H1 (cell line): ENCODE measurements at places on chromosomes 5 and 9. TPM values are rescaled to one million over a fixed set of nuclear protein-coding genes. Genes with fewer than 3 reads are reported as not detected.
A peak's percentile ranks its signal among the peaks of the same experiment; 100 is the strongest.

GRCh38 chr5:179799644-179799973, 5.8 kb downstream of the LTC4S start:
- peaks cover 31% of the 10 kb centered on the region for H3K36me3 ChIP-seq
- H3K4me3 ChIP-seq = no peak overlapping the region
- H3K27me3 ChIP-seq = no peaks in the 10 kb centered on the region
- H3K27ac ChIP-seq = no peak overlapping the region

DNA sequence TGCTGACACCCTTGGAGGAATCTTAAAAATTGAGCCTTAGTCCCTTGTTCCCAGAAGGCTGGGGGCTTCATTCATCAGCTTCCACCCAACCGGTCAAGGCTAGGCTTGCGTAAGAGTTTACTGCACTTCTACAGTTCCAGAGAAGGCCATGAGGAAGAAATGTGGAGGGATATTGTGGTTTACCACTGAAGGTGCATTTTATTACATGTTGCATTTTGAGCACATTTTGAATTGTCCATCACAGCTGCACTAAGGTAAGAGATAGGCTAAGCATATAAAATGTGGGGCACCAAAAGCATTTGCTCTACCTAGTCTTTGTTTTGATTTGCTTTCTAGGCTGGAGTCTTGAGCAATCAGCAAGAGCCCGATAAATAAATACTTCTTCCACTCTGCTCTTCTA, 167.1 kb upstream of the PAPPA start:
- H3K4me1 ChIP-seq = no peaks in the 10 kb centered on the region
- no peaks in the 10 kb centered on the region for H3K27me3 ChIP-seq
- no peak for DNase-seq
- H3K27ac ChIP-seq = no peak overlapping the region
- H3K4me3 ChIP-seq = no peak overlapping the region

GRCh38 chr5:145920542-145921210, 15.7 kb upstream of the SH3RF2 start:
- H3K4me1 ChIP-seq = peaks cover 4% of the 10 kb centered on the region; the same call in 1 of the 2 replicates
- H3K36me3 ChIP-seq = no peaks in the 10 kb centered on the region
- DNase-seq = no peak
- no peak overlapping the region for H3K27ac ChIP-seq

- no peak for DNase-seq
- peaks cover 26% of the 10 kb centered on the region; the same call in 1 of the 2 replicates for H3K36me3 ChIP-seq
- peak overlapping the region; percentile 79 for H3K27ac ChIP-seq
- no peak overlapping the region for H3K4me3 ChIP-seq
Measured at GRCh38 chr5:178123966-178124925, 6.6 kb upstream of the RMND5B start.

- no peaks in the 10 kb centered on the region for H3K36me3 ChIP-seq
- DNase-seq = peak; percentile 66
- H3K4me3 ChIP-seq = no peak overlapping the region
- H3K27me3 ChIP-seq = no peaks in the 10 kb centered on the region
Measured at GRCh38 chr9:84862810-84863287, 193.3 kb downstream of the NTRK2 start.

DNA sequence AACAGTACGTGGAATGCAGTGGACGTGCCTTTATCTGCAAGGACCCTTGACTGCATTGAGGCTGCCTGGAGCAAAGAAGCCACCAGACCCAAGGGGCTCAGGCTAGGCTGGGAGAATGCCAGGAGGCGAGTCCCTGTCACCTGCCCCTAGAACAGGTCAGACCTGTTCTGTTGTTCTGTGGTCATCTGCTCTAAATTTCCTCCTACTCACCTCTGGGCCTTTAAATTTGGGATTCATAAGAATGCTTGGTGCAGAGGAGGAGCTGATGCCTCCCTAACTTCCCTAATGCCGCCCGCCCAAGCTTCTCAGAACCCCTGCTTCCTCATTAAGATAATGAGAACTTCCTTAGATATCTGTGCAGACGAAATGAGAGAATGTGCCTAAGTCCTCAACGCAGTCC, 32.0 kb downstream of the DAPK1 start:
- no peaks in the 10 kb centered on the region for H3K36me3 ChIP-seq
- no peak for DNase-seq
- no peaks in the 10 kb centered on the region for H3K27me3 ChIP-seq
- H3K4me3 ChIP-seq = no peak overlapping the region
- H3K27ac ChIP-seq = no peak overlapping the region
- H3K4me1 ChIP-seq = peaks cover 8% of the 10 kb centered on the region; the same call in 1 of the 2 replicates

DNA sequence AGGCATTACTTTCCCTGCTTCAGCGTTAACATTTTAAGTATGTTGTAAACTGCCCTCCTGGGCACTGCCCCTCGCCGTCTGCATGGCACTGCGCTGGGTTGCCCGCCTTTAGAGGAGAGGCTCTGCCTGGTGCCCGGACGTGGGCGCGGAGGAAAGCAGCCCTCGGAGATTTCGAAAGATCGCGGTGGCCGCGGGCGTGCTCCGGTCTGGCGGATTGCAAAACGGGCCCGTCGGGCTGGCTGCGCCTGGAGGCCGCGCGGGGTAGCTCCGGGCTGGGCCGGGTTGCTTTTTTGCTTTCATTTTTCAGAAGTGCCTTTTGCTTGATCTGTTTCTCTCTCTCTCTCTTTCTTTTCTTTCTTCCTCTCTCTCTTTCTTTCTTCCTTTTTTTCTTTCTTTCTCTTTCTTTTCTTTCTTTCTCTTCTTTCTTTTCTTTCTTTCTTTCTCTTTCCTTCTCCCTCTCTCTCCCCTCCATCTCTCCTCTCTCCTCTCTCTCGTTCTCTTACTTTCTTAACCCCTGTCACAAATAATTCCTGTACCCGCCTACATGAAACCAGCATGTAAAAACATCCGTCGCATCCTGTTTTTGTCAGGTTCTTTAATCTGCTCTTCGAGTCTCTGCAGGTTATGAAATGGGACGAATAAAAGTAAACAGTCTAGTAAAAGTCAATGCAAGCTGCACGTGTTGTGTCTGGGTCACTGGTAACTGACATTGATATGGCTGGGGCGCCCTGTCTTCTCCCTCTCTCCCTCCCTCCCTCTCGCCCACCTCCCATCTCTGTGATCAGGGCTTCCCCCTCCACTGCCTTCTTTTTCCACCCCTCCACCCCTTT, 1.7 kb downstream of the FST start:
- H3K4me3 ChIP-seq = peak overlapping the region; percentile 81
- DNase-seq = no peak
- no peak overlapping the region for H3K27ac ChIP-seq
- H3K36me3 ChIP-seq = peaks cover 42% of the 10 kb centered on the region
- H3K27me3 ChIP-seq = no peaks in the 10 kb centered on the region
- H3K4me1 ChIP-seq = no peaks in the 10 kb centered on the region; the same call in 1 of the 2 replicates

DNA sequence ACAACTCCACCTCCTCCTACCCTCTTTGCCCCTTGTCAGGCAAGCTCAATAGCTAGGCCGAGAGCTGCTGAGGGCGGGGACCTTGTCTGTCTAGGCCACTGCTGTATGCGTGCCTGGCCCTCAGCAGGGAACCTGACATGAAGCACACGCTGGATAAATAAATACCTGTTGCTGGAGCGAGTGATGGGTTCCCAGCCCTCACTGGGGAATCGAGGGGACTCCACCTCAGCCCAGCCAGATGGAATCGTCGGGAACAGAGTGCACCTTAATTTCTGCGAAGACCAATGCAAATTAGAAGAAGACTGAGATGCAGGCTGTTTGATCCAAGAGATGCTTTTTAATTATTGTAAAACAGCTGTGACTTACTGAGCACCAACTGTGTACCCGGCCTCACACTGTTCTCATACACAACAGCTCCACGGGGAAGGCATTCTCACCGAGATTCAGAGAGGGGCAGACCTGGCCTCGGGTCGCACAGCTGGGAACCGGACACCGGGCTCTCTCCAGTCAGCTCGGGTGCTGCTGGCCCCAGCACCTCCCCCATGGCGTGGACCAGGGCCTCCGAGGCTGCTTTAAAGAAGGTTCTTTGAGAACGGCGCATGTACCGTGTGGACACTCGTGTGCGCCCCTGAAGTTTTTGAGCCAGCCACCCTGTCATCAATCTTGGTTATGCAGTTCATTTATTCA, 109.7 kb upstream of the IER5L start:
- H3K4me1 ChIP-seq = no peaks in the 10 kb centered on the region; the same call in 1 of the 2 replicates
- H3K27me3 ChIP-seq = no peaks in the 10 kb centered on the region; the same call in 1 of the 2 replicates
- DNase-seq = peak; percentile 44
- H3K36me3 ChIP-seq = no peaks in the 10 kb centered on the region

DNA sequence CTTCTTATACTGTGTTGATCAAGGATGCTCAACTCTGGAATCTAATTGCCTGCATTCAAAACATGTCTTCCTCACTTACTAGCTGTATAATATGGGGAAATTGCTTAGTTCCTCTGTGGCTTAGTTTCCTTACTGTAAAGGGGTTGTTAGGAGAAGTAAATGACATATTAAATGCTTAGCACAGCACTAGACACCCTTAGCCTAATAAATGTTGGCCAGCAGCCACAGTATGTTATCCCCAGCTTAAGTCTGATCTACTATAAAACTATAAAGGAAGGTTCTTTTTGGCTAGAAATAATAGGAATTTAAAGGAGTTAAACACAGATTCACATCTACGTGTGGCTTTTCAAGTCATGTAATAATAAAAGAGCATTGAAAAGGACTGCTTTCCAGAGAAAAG, 232.4 kb downstream of the PCSK1 start:
- no peak for DNase-seq
- no peaks in the 10 kb centered on the region for H3K36me3 ChIP-seq
- no peaks in the 10 kb centered on the region for H3K27me3 ChIP-seq
- no peak overlapping the region for H3K4me3 ChIP-seq
- H3K4me1 ChIP-seq = no peaks in the 10 kb centered on the region

GRCh38 chr5:67358186-67358585, 161.6 kb upstream of the CD180 start:
- H3K4me1 ChIP-seq = no peaks in the 10 kb centered on the region; the same call in 1 of the 2 replicates
- H3K27ac ChIP-seq = no peak overlapping the region
- H3K36me3 ChIP-seq = no peaks in the 10 kb centered on the region
- no peak overlapping the region for H3K4me3 ChIP-seq

ISCA1 gene
- total RNA-seq = 39.0 and 40.0 TPM in 2 replicates

- no peak overlapping the region for H3K27ac ChIP-seq
- no peaks in the 10 kb centered on the region; the same call in 1 of the 2 replicates for H3K4me1 ChIP-seq
- no peaks in the 10 kb centered on the region for H3K27me3 ChIP-seq
- DNase-seq = no peak
Measured at GRCh38 chr5:50595199-50595598, 71.2 kb upstream of the PARP8 start.

DNA sequence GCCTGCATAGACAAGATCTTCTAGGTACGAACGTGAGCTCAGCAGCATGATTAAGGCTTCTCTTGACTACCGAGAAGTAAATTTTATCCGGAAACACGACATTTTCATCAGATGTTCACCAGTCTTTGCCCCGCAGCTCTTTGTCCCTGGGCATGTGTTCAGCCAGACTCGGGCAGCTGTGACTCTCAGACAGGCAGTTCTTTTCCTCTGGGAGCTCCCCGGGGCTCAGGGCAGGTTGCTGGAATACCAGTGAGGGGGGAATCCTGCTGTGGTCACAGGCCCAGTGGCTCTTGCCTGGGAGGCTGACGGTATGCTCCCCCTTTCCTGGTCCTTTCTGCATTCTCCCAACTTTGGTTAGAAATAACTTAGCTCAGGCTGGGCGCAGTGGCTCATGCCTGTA, 186.1 kb downstream of the GNA14 start:
- peaks cover 2% of the 10 kb centered on the region; the same call in 1 of the 2 replicates for H3K4me1 ChIP-seq
- no peak overlapping the region for H3K27ac ChIP-seq

GRCh38 chr5:11182441-11183080, 421.5 kb upstream of the DAP start:
- no peaks in the 10 kb centered on the region for H3K36me3 ChIP-seq
- H3K4me3 ChIP-seq = no peak overlapping the region
- no peaks in the 10 kb centered on the region for H3K4me1 ChIP-seq
- H3K27me3 ChIP-seq = no peaks in the 10 kb centered on the region

DNA sequence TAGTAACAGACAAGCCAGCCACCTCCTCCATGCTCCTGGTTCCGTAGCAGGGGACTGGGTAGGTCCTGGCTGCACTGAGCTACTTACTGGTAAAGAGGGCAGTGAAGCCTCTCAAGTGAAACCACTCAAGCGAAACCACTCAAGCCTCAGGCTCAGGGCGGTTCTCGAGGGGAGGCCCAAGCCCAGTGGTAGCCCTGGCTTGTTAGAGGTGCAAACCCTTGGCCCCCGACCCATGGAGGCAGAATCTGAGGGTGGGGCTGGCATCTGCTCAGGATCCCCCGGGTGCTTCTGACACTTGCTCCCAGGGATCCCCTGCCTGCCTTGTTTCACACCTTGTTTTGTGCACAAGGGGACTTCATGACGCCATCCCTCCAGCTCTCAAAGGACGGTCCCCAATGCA, 76.5 kb upstream of the OLFM1 start:
- no peak overlapping the region for H3K27ac ChIP-seq
- H3K36me3 ChIP-seq = no peaks in the 10 kb centered on the region
- H3K4me3 ChIP-seq = no peak overlapping the region
- DNase-seq = no peak

ARL14EPL gene
- total RNA-seq = not detected in 2 replicates

DNA sequence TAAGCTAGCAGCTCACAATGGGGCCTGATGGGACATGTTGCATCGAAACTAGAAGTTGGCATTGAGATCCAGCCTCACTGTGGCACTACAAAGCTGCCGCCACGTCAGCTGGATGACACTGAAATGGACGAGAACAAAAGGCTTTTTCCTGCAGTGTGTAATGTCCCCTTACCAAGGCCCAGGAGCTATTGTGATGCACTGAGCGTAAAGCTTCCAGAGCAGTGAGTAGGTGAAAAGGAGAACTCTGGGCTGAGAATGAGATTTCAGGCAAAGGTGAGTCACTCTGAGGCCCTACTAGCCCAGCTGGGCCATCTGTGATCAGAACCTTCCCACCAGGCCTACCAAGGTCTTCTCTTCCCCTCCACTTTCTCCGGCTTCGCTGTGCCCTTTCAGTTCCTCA, 528.1 kb upstream of the KLF4 start:
- no peaks in the 10 kb centered on the region for H3K4me1 ChIP-seq
- H3K27ac ChIP-seq = no peak overlapping the region
- H3K4me3 ChIP-seq = no peak overlapping the region
- DNase-seq = no peak
- H3K27me3 ChIP-seq = no peaks in the 10 kb centered on the region
- no peaks in the 10 kb centered on the region for H3K36me3 ChIP-seq
